Activated naive CD4-positive, alpha-beta T cell (primary cell): ENCODE measurements at places on chromosomes 16 and 17.

DNA sequence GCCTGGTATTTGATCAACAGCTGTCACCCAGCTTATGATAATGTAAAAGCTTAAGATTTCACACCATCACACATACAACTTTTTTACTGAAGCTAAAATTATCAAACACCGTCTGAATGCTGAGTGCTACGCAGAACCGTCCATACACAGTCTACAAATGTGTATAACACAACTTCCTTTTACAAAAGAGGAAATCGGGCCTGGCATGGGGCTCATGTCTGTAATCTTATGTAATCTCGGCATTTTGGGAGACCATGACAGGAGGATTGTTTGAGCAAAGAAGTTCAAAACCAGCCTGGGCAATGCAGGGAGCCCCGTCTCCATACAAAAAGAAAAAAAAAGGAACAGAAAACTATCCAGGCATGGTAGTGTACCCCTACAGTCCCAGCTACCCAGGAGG is 19.6 kb upstream of the QRICH2 start:
- no peak for DNase-seq

DNA sequence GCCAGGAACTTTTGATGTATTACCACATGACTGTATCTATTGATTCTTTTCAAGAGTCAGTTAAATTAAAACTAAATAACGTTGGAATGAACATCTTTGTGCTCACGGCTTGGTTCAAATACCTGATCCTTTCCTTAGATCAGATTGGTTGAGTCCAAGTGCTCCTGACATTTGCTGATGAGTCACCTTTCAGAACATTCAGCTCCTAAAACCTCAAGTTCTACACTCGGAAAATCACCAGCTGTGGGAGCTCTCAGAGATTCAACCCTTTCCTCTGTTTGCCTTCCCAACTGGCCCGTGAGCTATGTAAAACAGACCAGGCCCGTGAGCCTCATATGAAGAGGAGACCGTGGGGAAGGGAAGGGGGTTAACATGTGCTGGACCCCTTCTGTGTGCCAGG is 68.1 kb downstream of the RTN4RL1 start:
- DNase-seq: no peak

GRCh38 chr16:66911801-66912200 is 6.9 kb downstream of the CDH16 start:
- no peak for DNase-seq

- DNase-seq: no peak
These were observed 59.8 kb downstream of the BANP start for GRCh38 chr16:88010968-88011483.

- no peak for DNase-seq
These were observed 14.1 kb downstream of the IGFBP4 start for GRCh38 chr17:40457369-40457768.

- no peak for DNase-seq
These were observed 7.5 kb upstream of the NOS2 start for GRCh38 chr17:27807567-27808470.

- DNase-seq: no peak
These were observed 11.9 kb upstream of the KDM6B start for GRCh38 chr17:7822126-7822525.

- DNase-seq: no peak
These were observed 633 bp downstream of the CDR2 start for GRCh38 chr16:22373662-22374310.

- DNase-seq: no peak
These were observed 72.7 kb upstream of the TNRC6C start for GRCh38 chr17:77885678-77886386.

GRCh38 chr16:89371968-89372634 is 118.3 kb downstream of the ANKRD11 start:
- no peak for DNase-seq

DNA sequence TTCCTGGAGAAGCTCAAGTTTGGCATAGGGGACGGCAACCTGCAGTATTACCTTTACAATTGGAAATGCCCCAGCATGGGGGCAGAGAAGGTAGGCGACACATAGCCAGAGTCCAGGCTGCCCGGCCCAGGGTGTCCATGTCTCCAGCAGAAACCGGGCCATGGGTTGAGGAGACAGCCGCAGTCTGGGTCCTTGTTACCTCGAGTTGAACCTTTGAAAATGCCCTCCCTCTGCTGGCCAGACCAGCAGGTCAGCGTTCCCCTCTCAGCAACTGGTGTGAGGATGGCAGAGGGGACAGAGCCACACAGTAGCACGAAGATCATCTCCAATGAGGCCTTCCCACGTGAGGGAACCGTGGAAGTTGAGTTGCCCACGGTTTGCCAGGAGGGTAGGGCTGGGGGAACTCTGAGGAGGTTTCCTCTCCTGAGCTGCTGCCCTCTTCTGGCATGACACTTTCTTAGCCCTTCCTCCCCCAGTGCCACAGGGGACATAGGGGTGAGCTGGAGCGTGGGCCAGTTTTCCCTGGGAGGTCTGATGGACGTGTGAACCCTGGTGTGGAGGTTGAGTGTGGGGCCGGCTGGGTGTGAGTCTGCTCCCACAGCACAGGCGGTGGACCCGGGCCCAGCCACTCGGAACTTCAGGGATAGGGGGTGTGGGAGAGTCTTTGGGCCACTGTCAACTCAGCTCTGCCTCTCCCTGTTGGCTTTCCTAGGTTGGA is 27.2 kb downstream of the PLCD3 start:
- no peak for DNase-seq

DNA sequence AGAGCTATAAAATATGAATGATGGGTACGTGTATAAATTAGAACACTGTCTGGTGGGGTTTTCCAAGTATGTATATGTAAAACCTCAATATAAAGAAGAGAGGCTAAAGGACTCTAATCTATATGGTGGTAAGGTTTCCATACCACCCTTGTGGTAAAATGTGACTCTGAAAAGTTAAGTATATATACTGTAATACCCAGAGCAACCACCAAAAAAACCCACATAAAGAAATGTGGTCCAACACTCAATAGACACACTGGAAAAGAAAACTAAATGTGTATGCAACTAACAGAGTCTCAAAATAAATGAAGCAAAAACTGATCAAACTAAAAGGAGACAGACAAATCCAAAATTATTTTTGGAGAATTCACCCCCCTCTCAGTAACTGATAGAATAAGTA is 72.2 kb downstream of the XPO6 start:
- no peak for DNase-seq

DNA sequence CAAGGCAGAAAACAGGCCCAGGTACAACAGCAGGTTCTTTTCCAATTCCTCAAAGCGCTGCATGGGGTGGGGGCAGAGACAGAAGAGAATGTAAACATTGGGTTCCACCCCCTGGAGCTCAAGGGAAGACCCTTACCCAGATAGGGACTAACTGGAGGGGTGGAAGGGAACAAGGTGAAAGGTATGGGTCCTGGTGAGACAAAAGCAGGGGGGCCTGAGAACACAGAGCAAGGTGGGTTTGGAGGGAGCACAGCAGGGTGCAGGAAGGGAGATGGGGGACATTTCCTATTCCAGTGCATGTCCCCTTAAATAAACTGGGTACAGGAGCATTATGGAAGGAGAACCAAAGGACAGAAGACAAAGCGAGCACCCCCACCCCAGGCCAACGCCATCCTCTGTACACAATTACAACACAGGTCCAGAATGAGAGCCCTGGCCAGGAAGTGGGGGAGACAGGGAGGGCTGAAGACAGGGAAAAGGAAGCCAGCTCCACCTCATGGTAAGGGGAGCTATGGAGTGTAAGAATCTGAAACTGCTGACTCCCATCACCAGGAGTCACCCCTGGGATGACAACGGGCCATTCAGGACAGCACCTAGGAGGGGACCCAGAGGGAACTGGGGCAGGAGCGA is 2.1 kb upstream of the CD2BP2 start:
- no peak for DNase-seq

DNA sequence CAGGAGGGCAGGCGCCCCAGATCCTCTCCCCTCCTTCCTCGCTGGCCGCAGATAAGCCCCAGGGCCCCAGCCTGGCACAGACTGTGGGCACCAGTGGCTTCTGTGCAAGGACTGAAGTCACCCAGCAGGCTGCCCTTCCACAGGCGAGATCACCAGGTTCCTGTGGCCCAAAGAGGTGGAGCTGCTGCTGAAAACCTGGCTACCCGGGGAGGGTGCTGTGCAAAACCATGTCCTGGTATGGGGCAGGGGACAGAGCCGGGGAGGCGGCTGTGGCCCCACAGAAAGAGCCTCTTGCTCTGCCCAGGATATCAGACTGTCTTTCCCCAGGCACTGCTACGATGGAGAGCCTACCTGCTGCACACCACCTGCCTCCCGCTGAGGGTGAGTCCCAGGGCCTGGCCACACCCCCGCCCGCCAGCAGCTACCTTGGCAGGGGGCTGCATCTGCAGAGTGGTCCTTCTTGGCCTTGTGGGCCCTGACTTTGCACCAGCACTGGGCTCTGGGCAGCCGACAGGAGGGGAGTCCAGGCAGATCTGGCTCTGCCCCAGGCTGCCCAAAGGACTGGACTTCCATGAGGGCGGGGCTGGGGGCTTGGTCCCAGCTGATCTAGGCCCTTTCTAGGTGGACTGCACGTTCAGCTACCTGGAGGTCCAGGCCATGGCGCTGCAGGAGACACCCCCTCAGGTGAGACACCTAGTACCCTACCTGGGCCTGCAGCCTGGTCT is 615 bp downstream of the CARMIL2 start:
- DNase-seq: no peak

- no peak for DNase-seq
These were observed 19.1 kb upstream of the KPNB1 start for GRCh38 chr17:47630614-47631013.

DNA sequence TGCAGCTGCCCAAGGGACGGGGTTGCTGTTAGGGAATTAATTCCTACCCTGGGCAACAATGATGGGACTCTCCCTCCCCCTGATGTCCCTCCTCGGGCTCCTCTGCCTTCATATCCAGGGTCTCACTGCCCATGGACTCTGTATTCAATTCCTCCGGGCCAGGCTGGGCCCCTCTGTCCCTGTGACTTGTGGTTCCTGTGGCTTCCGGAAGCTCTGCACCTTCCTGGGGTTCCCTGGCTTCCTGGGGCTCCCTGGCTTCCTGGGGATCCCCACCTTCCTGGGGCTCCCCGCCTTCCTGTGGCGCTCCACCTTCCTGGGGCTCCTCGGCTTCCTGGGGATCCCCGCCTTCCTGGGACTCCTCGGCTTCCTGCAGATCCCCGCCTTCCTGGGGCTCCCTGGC is 35.2 kb downstream of the SRL start:
- DNase-seq: no peak

DNA sequence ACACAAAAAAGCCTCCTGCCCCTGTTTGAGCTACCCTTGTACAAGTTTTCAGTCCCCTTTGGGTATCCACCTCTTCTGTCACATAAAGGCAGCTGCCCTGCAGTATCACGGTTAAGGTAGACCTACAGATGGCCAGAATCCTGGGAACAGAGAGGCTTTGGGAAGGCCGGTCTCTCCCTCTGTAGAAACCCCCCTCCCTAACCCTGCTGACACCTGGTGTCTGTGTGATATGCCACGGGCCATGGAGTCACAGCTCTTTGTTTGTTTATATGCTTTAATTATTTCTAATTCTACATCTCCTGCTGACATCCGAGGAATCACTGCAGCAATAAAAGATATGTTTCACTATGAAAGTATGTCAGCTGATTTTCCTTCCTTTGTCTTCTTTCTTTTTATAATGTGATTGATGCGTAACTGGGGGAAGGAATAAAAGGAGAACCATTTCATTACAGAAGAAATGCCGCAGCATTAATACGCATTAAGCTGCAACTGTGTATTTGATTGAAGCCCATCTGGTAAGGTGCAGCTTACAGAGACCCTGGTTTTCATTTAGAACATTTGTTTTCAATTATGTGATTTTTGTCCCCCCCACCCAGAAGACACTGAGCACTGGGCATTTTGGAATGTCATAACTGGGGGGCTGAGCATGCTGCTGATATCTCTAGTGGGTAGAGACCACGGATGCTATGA is 142.1 kb downstream of the SLC39A11 start:
- DNase-seq: no peak

DNA sequence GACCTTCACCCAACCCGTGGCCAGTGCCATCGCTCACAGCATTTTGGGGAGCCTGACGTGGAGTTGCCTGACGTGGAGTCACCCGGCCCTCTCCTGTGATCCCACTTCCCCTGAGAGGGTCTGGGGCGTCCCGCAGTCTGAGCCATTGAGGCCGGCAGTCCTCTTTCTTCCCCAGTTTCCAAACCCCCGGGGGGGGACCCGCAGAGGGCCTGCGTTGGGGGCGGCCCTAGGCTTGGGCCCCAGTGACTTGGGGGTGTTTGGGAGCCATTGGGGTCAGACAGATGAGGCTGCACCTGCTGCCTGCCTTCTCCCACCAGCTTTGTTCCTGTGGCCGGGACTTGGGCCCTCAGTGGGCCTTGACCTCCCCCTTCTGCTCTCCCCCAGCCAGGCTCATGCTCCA is 1.7 kb downstream of the RHOT2 start:
- no peak for DNase-seq

- DNase-seq: no peak
These were observed 24.5 kb upstream of the HS3ST2 start for GRCh38 chr16:22789281-22789945.

- DNase-seq: no peak
These were observed 1.5 kb downstream of the HOXB5 start for GRCh38 chr17:48592057-48592514.

GRCh38 chr17:56803071-56803470 is 30.6 kb downstream of the C17orf67 start:
- DNase-seq: no peak

DNA sequence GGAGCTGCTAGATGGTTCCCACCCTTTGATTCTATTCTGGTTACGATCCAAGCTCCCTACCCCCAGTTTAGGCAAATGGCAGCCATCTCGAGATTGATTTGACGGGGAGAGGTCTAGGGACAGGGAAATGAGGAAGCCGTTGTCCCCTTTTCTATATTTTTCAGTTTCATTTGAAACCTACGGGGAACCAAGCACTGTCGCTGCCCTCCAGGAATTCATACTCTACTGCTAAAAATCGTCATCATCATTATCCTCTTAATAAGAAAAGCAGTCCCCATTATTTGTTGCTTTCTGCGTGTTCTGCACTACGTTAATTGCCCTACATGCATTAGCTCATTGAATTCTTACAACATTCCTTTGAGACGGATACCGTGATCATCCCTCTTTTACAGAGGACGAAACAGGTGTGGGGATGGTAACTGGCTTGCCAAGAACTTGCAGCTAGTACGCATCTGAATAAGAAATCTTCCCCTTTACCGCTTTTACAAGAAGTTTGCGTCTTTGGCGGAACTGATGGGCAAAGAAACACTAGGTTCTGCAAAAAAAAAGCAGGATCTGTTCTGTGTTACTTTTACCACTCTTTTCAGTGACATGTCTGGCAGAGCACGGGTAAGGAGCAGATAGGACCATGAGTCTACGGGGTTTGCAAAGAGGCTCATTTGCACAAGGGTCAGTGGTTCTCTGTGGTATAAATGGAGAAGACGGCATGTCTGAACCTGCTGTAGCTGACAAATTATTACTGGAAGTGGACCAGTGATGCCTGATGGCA is 1.1 kb downstream of the CCP110 start:
- no peak for DNase-seq
